ENCODE measurements at places on chromosomes 4 and X.
A peak's percentile ranks its signal among the peaks of the same experiment; 100 is the strongest.

- no peak for DNase-seq
Measured at GRCh38 chrX:129553619-129554288, 13.7 kb downstream of the OCRL start.

- DNase-seq = no peak
Measured at GRCh38 chrX:15382813-15383212, 1.4 kb downstream of the VEGFD start.

DNA sequence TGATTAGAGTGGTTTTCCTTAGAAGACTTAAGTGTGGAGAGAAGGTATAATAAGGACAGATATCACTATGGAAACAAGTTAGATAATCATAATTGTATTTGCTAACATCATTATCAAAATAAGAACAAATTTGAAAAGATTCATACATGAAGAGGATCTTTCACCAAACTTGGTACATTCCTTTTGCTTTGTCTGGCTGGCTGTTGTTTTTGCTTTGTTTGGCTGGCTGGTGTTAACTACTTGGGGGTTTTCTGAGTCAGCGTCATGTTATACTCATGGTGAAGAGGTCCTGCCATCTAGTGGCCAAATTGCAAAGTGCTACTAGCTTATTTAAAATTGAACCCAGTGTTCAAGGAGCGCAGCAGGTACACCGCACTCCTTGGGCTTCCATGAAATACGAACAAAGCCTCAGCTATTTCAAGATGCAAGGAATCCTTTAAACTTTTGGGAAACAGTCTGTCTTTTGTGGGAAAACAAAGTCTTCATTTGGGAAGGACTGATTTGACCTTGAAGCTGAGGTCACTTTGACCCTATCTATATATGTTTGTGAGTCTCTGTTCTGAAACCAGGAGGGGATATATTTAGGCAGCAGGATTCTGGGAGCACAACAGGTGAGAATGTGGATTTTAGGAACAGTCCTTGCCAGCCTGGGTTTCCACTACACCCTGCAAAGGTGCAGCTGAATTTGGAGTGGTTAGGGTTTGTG is 129.7 kb downstream of the PLS3 start:
- DNase-seq = peak; percentile 34

DNA sequence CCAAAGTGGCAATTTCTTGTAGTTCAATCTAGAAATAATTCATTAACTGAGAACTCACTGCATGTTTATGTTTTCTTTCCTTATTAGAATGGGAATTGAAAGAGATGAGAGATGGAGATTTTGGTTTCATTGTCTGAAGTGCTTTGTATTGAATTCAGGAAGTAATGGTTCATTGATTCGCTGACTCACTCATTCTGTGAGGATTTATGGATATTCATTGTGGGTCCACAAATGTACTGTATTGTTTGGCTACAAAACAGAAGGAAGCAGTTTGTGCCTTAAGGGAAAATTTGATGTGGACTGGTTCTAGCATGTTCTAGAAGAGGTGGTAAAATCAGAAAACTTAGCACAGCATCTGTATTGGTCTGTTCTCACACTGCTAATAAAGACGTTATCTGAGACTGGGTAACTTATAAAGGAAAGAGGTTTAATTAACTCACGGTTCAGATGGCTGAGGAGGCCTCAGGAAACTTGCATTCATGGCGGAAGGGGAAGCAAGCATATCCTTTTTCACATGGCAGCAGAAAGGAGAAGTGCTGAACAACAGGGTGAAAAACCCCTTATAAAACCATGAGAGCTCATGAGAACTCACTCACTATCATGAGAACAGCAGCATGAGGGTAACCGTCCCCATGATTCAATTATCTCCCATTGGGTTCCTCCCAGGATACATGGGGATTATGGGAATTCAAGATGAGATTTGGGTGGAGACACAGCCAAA is 132.3 kb upstream of the VCX3A start:
- no peak for DNase-seq

DNA sequence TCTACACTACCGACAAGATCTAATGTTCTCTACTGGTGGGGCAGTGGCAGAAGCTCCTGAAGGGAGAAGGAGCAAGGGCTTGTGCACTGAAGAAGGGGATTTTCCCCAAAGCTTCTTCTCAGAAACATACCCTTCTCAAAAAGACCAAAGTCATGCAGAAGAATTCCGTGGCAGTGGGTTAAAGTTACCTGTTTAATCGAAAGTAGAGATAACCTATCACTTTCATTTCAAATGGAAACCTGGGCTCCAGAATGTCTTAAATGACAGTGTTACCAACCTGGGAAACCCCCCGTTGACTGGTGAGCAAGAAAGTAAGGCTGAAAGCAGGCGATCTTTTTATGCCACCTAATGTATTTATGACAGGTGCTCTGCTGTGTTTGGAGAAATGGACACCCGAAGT is 92.5 kb upstream of the TEX13D start:
- DNase-seq = peak; percentile 67

DNA sequence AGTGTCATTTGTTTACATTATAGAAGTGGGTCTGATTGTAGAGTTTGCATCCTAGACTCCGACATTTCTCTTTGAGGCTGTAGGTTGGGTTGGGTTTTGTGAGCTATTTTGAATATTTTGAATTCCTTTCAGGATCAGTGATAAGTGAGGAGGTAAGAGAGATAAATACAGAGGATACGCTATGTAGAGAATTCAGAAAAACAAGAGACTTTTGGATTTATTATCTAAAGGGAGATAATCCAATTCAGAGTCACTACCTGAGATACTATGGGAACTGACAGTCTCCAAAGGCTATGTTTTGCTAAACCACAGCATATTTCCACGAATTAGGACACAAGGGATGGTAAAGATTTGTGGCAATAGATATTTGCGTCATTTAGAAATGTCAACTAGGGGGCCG is 16.9 kb upstream of the RAP2C start:
- DNase-seq = no peak

Data from CD4-positive, alpha-beta T cell treated with Interleukin-2 at 100 ng/mL for 4 hours (primary cell).